Progenitor cell of endocrine pancreas (in vitro differentiated cells): ENCODE measurements at places on chromosomes 5 and 9. TPM values are rescaled to one million over a fixed set of nuclear protein-coding genes. Genes with fewer than 3 reads are reported as not detected.

The C5orf52 gene
- not detected in 2 replicates for total RNA-seq

The CCL27 gene
- 0.67 and 1.6 TPM in 2 replicates for total RNA-seq

The ANKRD31 gene
- 0.55 and 0.80 TPM in 2 replicates for total RNA-seq

The BASP1 gene
- 84.1 and 86.3 TPM in 2 replicates for total RNA-seq

The ERAP2 gene
- not detected in 2 replicates for total RNA-seq
